ENCODE measurements at places on chromosomes 12 and 14. TPM values are rescaled to one million over a fixed set of nuclear protein-coding genes. Genes with fewer than 3 reads are reported as not detected.
A peak's percentile ranks its signal among the peaks of the same experiment; 100 is the strongest.

DNA sequence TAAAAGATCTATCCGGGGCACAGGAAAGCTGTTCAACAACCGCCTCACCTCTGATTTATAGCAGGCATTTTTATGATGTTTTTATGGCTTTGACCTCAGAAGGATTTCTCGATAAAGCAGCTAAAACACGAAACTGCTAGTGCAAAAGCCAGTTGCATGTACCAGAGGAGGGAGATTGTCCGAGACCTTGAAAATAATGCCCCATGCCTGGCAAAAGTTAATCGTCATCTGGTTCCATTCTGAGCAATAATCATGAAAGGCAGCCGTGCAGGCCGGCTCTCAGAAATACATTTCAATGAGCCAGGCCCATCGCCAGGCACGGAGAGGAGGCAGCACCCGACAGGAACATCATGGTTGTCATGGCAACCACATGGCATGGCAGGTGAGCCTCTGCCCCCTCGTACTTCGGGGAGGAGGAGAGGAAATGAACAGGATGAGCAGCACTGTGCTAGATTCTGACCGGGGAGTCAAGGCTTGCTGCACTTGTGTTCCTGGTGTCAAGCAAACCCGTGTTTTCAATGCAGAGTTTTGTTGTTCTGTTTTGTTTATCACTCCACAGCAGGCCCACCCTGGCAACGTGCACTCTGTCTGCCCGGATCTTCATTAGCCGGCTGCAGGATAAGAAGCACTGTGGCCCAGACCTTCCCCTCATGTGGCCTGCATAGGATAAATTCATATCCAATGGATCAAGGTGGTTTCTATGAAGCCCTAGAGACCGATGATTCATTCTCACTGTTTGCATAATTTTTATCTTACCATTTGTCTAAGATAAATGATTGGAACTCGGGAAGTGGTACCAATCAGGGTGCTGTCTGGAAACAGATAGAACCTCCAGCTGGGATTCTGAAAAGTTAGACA is 160.2 kb downstream of the RIMBP2 start:
- no peak for DNase-seq

- no peak for DNase-seq
Measured at GRCh38 chr14:100761481-100761880, 34.8 kb downstream of the DLK1 start.

- peak; percentile 43 for DNase-seq
Measured at GRCh38 chr12:109961201-109961600, 35.0 kb downstream of the GIT2 start.

Gene TAS2R19
- total RNA-seq: 0.47 TPM

Gene LGMN
- total RNA-seq: 92.7 TPM

Measured in heart right ventricle (tissue), 16 donors.